ENCODE measurements at places on chromosomes 3 and 15.

GRCh38 chr15:70528270-70528706 lies 235.1 kb downstream of the UACA start:
- peak; percentile 28 for DNase-seq

GRCh38 chr3:152100491-152101132 lies 168.1 kb upstream of the MBNL1 start:
- DNase-seq, result no peak

DNA sequence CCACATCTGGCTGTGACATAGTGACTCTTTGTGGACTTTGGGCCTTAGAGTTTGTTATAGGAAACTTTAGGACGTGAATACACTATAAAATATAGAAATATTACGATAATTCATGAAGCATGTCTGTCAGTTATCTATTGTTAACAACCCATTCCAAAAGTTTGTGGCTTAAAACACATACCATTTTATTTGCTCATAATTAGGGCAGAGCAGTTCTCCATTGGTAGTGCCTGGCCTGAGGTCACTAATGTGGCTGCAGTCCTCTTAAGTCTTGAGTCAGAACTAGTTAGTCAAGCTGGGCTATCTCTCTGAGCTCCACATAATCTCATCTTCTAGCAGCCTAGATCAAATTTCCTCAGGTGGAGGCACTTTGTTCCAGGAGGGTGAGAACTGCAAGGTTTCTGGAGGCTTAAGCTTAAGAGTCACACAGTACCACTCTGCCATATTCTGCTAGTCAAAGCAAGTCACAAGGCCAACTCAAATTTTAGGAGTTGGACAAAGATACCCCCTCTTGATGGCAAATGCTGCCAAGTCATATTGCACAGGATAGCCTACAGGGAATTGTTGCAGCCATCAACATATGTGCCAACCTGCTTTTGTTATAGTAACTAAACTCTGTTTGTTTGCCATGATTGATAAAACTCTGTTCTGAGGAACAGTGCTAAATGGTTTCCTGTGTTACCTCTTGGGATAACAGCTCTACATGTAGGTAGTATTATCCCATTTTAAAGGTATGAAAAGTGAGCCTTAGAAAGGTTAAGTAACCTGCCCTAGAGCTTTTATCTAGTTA lies 8.7 kb downstream of the ATXN7 start:
- no peak for DNase-seq

DNA sequence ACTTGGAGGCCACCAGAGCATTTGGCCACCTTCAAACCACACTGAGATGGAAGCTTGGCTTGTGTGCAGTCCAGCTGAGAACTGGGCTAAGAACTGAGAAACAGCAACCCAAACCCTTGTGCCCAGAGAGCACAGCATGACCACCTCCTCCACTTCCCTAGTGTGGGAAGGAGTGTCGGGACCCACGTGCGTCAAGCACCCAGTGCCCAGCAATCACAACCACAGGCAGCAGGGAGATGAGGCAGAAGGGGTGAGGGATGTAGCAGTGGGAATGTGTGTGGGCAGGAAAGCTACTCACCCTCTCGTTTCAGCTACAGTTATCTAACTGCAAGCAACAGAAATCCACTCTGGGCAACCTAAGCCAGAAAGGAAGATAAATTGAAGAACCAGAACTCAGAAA lies 25.0 kb upstream of the RFTN1 start:
- no peak for DNase-seq

- DNase-seq, result no peak
Observed at GRCh38 chr15:62486041-62486440, 321.0 kb upstream of the C2CD4B start.

DNA sequence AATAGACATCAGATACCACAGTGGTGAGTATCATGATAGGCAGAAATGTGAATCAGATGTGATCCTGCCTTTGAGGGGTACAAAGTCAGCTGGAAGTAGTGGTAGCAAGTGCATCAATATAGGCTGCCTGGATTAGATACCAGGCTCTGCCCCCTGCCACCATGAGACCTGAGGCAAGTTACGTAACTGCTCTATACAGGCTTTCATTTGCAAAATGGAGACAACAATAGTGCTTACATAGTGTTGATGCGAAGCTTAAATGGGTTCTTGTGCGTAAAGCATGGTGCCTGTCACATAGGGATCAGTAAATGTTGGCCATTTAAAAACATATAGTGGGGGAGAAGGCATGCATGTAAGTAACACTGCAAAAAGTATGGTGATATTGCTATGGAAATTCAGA lies 158.0 kb downstream of the RYR3 start:
- DNase-seq, result no peak

GRCh38 chr3:52243791-52244628 lies 1.5 kb upstream of the PPM1M start:
- DNase-seq, result peak; percentile 39

GRCh38 chr3:95343228-95343627 lies 1280.4 kb downstream of the NSUN3 start:
- DNase-seq, result no peak

- DNase-seq, result no peak
Observed at GRCh38 chr3:30512576-30512975, 93.8 kb upstream of the TGFBR2 start.

DNA sequence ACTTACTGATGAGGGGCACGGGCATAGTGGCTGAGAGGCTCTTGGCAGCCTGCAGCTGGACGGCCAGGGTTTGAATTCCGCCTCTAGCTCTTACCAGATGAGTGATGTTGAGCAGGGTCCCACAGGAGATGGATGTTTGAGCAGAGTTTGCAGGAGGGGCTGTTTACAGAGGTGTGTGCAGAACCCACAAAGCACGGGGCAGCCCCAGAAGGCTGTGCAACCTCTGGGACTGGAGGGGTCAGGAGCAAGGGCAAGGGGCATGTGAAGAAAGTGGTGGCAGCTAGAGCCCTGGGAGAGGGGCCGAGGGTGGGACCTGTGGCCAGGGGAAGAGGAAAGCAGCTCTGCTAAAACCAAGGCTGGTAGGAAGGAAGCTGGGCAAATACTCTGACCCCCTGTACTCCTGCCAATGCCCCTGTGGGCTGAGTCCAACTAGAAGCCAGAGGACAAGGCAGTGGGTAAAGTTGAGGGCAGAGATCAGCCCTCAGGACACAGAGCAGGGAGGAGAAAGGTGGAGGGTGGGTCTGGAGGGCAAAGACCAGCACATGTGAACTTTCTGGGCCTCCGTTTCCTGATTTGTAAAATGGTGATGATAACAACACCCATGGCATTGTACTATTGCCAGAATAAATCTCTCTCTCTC lies 53.9 kb upstream of the ITGA11 start:
- DNase-seq, result no peak

GRCh38 chr15:66860844-66861243 lies 158.8 kb downstream of the SMAD6 start:
- DNase-seq, result peak; percentile 41

DNA sequence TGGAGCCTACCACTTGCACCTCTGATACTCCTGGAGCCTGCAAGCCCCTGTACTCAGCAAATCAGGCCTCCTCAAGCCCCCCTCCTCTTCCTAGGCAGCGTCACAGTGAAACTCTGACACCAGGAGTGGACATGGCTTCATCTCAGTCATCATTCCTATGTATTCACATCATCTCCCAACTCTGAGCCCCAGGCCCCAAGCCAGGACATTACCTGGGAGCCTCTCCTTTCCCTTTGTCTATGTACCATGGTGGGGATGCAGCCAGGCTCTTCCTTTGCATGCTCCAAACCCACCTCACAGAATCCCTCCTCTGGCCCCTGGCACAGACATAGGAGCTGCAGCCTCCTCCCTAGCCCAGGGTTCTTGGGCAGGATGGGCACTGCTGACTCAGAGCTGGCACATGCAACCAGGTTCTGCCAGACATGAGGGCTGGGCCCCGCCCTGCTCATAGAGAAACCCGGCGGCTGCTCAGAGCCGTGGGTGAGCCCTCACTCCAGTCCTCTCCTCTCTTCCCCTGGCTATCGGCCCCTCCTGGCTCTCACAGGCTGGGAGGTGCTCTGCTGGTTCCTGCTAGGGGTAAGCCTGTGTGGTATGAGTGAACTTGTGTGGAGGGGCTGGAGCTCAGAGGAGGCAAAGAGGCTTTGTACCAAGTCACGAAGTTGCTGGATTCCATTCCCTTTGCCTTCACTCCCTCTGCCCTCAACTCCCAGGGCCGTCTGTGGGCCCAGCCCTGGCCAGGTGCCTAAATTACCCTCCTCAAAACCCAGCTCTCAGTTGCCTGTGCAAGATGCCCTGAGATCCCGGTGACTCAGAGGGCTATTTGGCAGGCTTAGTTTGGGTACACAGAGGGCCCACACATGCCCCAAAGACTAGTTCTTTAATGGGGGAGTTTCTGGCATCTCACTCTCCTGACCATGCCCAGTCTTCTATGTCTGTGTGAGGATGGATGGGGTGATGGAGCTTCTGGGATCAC lies 1.9 kb upstream of the PLCD1 start:
- no peak for DNase-seq

DNA sequence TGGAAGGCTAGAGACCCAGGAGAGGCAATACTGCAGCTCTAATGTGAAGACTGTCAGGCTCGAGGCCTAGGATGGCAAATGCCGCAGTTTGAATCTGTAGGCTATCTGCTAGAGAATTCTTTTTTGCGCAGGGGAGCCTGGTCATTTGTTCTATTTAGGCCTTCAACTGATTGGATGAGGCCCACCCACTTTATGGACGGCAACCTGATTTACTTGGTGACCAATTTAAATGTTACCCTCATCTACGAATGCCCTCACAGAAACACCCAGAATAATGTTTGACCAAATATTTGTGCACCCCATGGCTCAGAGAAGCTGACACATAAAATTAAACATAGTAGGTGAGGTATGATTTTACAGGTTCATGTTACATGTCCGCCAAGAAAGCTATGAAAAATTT lies 300.7 kb upstream of the GRM7 start:
- DNase-seq, result no peak

- DNase-seq, result no peak
Observed at GRCh38 chr3:183875411-183875810, 9.3 kb downstream of the PARL start.

DNA sequence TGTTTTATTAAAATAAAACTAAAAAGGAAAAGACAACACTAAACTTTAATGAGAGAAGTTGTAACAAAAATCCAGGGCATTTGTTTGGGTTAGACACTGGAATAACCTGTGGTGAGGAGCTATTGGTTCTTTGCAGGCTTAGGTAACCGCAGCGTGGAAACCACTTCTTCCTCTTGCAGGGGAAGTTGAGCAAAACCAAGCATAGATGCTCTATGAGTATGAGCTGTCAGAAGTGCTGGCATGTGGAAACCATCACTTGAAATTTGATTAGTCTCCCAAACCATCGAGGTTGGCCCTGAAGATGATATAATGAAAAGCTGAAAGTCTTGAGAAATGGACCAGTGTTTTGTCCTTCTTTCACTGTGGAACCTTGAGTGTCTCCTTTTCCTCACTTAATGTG lies 127.1 kb upstream of the RBMS3 start:
- no peak for DNase-seq

DNA sequence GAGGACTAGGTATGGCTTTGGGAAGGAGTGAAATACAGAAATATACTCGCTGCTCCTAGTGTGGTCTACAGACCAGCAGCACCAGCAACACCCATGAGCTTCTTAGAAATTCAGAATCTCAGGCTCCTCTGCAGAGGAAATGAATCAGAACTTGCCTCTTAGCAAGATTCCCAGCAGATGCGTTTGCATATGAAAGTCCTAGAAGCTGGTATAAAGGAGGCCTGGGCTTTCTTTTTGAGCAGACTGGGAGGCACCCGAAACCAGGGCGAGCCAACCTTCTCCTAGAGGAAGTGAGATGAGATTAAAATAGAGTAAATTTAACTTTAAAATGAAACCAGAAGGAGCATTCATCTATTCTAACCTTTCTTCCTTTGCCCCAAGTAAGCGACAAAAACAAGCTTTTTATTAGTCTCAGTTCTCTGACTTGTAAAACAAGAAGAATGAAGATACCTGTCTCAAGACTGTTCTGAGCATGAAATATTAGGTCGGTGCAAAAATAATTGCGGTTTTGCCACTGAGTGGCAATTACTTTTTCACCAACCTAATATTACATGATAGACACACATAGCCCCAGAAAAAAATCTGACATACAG lies 140.0 kb downstream of the PDZRN3 start:
- DNase-seq, result no peak

- no peak for DNase-seq
Observed at GRCh38 chr3:160434071-160434470, 15.5 kb downstream of the TRIM59 start.

- DNase-seq, result no peak
Observed at GRCh38 chr3:132222868-132223538, 94.2 kb upstream of the ACP3 start.

- no peak for DNase-seq
Observed at GRCh38 chr15:90203473-90203872, 2.3 kb downstream of the SEMA4B start.

DNA sequence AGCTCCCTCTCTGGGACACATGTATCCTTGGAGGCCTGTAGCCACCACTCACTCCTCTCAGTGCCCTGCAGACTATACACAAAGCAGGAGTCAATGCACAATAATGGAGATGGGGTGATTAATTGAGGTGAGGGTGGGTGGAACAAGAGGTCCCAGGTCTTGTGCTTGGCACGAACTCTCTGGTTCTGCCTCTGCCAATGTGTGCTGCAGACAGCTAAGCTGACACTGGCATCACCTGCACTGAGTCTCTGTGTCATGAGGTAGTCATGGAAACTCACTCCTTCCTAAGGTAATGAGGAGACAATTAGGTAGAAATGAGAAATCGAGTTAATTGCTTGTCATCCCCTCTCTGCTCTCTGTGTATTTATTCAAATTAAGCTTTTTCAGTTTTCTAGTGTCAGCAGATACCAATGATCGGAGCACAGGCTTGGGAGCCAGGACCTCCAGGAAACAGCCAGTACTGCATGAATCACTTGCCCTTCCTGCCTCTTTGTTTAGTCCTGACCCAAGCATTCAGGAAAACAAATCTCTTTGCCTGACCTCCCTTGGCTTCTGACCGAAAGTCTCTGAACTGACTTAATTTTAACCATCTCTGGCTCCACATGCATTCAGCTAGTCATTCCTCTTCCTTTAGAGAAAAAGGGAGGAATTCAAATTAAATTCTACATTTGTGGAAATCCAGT lies 56.7 kb downstream of the DRD3 start:
- DNase-seq, result no peak

- no peak for DNase-seq
Observed at GRCh38 chr3:21962456-21962855, 211.4 kb upstream of the ZNF385D start.

- no peak for DNase-seq
Observed at GRCh38 chr15:100818927-100819326, 60.7 kb upstream of the ALDH1A3 start.

- DNase-seq, result no peak
Observed at GRCh38 chr3:52232279-52233107, 6.5 kb downstream of the TWF2 start.
